ENCODE measurements at places on chromosomes 7 and 10. TPM values are rescaled to one million over a fixed set of nuclear protein-coding genes. Genes with fewer than 3 reads are reported as not detected.

GRCh38 chr10:71206911-71207310, 5.5 kb upstream of the UNC5B start:
- no peak overlapping the region for H3K4me3 ChIP-seq
- no peaks in the 10 kb centered on the region for H3K36me3 ChIP-seq
- no peaks in the 10 kb centered on the region for H3K4me1 ChIP-seq
- no peak overlapping the region for H3K27ac ChIP-seq
- H3K27me3 ChIP-seq, result no peaks in the 10 kb centered on the region
- no peak for DNase-seq

The TBX20 gene
- 132 TPM for total RNA-seq

GRCh38 chr7:26182706-26183105, 17.8 kb downstream of the HNRNPA2B1 start:
- no peaks in the 10 kb centered on the region for H3K27me3 ChIP-seq
- no peak overlapping the region for H3K4me3 ChIP-seq
- H3K27ac ChIP-seq, result no peak overlapping the region
- DNase-seq, result no peak
- H3K4me1 ChIP-seq, result peaks cover 23% of the 10 kb centered on the region
- H3K36me3 ChIP-seq, result peaks cover 17% of the 10 kb centered on the region

GRCh38 chr7:2175514-2175913, 57.2 kb downstream of the MAD1L1 start:
- peak; percentile 63 for DNase-seq
- H3K27me3 ChIP-seq, result no peaks in the 10 kb centered on the region
- H3K4me1 ChIP-seq, result no peaks in the 10 kb centered on the region
- no peak overlapping the region for H3K4me3 ChIP-seq
- no peaks in the 10 kb centered on the region for H3K36me3 ChIP-seq
- no peak overlapping the region for H3K27ac ChIP-seq

DNA sequence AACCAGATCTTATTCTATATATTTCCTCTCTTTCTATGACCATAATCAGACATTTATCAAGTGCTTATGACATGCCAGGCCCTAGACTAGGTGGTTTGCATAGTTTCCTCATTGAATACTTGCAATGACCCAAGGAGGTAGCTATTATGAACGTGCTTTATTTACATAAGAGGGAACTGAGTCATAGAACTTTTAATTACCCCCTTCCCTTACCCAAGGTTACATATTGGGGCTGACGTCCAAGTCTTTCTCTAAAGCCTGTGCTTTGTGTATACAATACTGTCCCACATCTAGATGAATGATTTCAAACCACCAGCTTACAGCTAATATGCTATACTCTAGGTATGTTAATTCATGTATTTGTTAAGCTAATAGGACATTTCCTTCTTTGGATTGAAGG, 91.9 kb upstream of the NPY start:
- H3K4me1 ChIP-seq, result no peaks in the 10 kb centered on the region
- no peak overlapping the region for H3K4me3 ChIP-seq
- H3K27me3 ChIP-seq, result no peaks in the 10 kb centered on the region
- no peak overlapping the region for H3K27ac ChIP-seq
- no peaks in the 10 kb centered on the region for H3K36me3 ChIP-seq

DNA sequence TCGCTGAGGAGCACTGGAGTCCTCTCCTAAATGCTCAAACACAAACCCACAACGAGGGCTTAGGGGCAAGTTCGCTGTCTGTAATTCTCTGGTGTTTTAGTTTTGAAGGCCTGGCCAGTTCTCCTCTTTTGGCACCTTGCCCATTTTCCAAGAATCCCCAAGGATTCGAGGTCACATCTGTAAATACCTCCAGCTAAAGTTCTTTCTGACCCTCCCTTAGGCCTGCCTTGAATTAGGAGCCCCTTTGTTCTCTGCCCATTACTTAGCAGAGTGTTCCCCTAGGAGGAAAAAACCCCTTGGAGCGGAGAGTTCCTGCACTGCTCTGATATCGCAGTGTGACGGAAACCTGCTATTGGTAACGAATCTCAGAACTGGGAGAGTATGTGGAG, 743 bp upstream of the PYROXD2 start:
- H3K4me3 ChIP-seq, result no peak overlapping the region
- peak overlapping the region; percentile 83 for H3K27ac ChIP-seq
- no peaks in the 10 kb centered on the region for H3K27me3 ChIP-seq
- H3K36me3 ChIP-seq, result peaks cover 31% of the 10 kb centered on the region
- H3K4me1 ChIP-seq, result no peaks in the 10 kb centered on the region

DNA sequence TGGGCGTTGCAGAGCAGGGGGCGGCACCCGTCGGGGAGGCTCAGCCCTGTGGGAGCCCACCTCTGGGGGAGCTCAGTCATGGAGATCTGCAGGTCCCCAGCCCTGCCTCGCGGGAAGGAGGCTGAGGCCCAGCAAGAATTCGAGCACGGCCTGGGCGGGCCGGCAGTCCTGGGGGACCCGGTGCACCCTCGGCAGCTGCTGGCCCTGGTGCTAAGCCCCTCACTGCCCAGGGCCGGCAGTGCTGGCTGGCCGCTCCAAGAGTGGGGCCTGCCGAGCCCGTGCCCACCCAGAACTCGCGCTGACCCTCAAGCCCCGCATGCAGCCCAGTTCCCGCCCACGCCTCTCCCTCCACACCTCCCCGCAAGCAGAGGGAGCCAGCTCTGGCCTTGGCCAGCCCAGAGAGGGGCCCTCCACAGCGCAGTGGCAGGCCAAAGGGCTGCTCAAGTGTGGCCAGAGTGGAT, 76.2 kb downstream of the TMEM26 start:
- H3K36me3 ChIP-seq, result no peaks in the 10 kb centered on the region
- no peak for DNase-seq
- H3K4me1 ChIP-seq, result no peaks in the 10 kb centered on the region
- H3K27me3 ChIP-seq, result no peaks in the 10 kb centered on the region

DNA sequence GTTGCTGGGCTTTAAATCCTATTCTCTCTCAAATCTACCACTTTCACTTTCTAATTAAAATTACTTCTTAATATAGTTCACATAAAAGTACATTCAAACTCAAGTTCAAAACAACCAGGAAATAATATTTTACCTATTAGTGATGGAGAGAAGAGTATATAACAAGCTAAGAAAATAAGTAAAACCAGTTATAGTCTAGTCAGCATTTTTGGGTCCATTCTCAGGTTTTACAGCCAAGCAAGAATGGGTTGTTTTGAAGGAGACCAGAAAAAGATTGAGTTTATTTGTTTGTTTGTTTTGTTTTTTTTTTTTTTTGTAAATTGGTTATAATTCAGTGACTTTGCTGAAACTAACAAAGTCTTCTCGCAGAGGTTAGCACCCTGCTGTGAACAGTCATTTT, 106.3 kb upstream of the PTPRZ1 start:
- H3K4me3 ChIP-seq, result no peak overlapping the region
- no peaks in the 10 kb centered on the region for H3K27me3 ChIP-seq
- H3K36me3 ChIP-seq, result no peaks in the 10 kb centered on the region
- no peak for DNase-seq
- H3K27ac ChIP-seq, result no peak overlapping the region
- H3K4me1 ChIP-seq, result no peaks in the 10 kb centered on the region

GRCh38 chr10:6612371-6612770, 32.3 kb upstream of the PRKCQ start:
- H3K4me1 ChIP-seq, result no peaks in the 10 kb centered on the region
- H3K36me3 ChIP-seq, result no peaks in the 10 kb centered on the region
- no peaks in the 10 kb centered on the region for H3K27me3 ChIP-seq
- no peak overlapping the region for H3K4me3 ChIP-seq
- DNase-seq, result no peak

The NPC1L1 gene
- total RNA-seq, result not detected

GRCh38 chr7:3649678-3650440, 348.8 kb downstream of the SDK1 start:
- no peaks in the 10 kb centered on the region for H3K27me3 ChIP-seq
- H3K27ac ChIP-seq, result no peak overlapping the region
- no peak overlapping the region for H3K4me3 ChIP-seq
- no peaks in the 10 kb centered on the region for H3K36me3 ChIP-seq
- no peaks in the 10 kb centered on the region for H3K4me1 ChIP-seq

The LIPM gene
- total RNA-seq, result 0.67 TPM

The GCK gene
- 11.1 TPM for total RNA-seq

DNA sequence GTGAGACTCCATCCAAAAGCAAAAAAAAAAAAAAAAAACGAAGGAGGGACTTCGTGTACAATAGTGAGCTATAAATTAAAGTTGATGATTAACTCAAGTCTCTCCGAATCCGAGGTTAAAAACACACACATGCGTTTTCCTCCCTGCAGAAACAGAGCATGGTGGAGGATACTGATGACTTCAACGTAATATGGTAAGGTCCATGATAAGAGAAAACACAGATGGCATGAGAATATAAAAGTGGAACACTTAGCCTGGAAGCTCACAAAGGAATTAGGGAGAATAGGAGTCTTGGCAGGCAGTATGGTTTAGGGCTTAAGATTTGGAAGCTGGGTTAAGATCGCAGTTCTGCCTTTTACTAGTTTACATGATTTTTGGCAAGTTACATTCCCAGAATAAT, 20.1 kb upstream of the GSTK1 start:
- no peak overlapping the region for H3K27ac ChIP-seq
- no peak for DNase-seq
- no peaks in the 10 kb centered on the region for H3K36me3 ChIP-seq
- no peak overlapping the region for H3K4me3 ChIP-seq
- H3K27me3 ChIP-seq, result no peaks in the 10 kb centered on the region

All from right atrium auricular region (tissue), 2 donors.